Smooth muscle cell of the pulmonary artery (primary cell): ENCODE measurements at places on chromosomes 1 and 21. TPM values are rescaled to one million over a fixed set of nuclear protein-coding genes. Genes with fewer than 3 reads are reported as not detected.

The SPRR2G gene
- total RNA-seq, result not detected in 2 replicates

The RAB3B gene
- total RNA-seq, result 28.3 and 37.1 TPM in 2 replicates

The AKNAD1 gene
- total RNA-seq, result 0.33 TPM in 1 of 2 replicates, not detected in the other

The GLUL gene
- total RNA-seq, result 182 and 223 TPM in 2 replicates

The SOX13 gene
- total RNA-seq, result 7.6 and 7.9 TPM in 2 replicates

The ERICH3 gene
- not detected in 2 replicates for total RNA-seq

The SYTL1 gene
- total RNA-seq, result 0.07 TPM in 2 replicates

The CD2 gene
- not detected in 2 replicates for total RNA-seq

The S100A6 gene
- total RNA-seq, result 822 and 1,175 TPM in 2 replicates

The TMPRSS2 gene
- not detected in 2 replicates for total RNA-seq

The FAM72C gene
- total RNA-seq, result 0.23 and 0.46 TPM in 2 replicates

The PAQR7 gene
- 13.6 and 15.3 TPM in 2 replicates for total RNA-seq

The S100A16 gene
- total RNA-seq, result 92.6 and 247 TPM in 2 replicates

The FBLIM1 gene
- total RNA-seq, result 121 and 208 TPM in 2 replicates

The FASLG gene
- not detected in 2 replicates for total RNA-seq

The GNG12 gene
- 184 and 272 TPM in 2 replicates for total RNA-seq

The MFAP2 gene
- 13.0 and 39.9 TPM in 2 replicates for total RNA-seq

The LRRC42 gene
- total RNA-seq, result 30.9 and 34.6 TPM in 2 replicates

The CR1L gene
- not detected in 2 replicates for total RNA-seq

The FTCD gene
- total RNA-seq, result 0.56 and 0.65 TPM in 2 replicates

The ZMYND12 gene
- 1.3 and 1.9 TPM in 2 replicates for total RNA-seq
